Mammary epithelial cell (primary cell): ENCODE measurements at places on chromosomes 1 and 21.
A peak's percentile ranks its signal among the peaks of the same experiment; 100 is the strongest.

- peak; percentile 57 for DNase-seq
Observed at GRCh38 chr1:89990976-89991831, 3.7 kb upstream of the ZNF326 start.

DNA sequence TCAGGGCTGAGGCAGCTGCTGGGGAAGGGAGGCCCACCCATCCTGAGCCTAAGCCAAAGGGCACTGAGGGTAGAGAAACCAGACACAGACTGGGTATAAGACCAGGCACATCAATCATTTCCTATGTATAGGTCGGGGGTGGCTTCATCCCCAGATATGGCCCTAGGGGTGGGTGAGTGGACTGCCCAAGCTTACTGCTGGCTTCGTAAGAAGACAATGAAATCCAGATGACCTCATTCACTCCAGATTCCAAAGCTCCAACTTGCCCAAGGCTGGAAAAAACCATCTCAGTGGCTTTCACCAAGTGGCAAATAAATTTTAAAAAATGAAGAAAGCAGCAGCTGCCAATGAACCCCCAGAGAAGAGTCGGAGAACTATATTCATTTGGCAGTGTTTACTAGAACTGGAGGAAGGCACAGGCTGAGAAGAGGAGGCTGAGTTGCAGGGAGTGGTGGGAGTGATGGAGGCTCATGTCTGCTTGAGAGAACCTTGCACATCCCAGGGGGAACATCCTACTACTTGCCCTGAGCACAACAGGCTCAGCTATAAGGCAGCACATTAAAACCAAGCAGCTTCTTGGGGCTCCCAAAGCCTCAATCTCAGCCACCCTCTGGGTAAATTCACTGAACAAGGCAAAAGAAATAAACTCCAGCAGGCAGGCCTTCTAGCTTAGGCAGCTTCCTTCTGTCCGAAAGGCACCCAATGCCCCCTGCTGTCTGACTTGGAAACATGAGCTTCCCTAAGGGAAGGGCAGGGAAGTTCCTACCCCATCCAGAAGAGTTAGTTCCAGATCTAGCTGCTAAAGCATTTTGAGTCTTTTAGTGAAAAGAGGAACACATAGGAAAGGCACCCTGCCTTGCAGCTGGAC is 14.1 kb downstream of the PEA15 start:
- peak; percentile 71 for DNase-seq

DNA sequence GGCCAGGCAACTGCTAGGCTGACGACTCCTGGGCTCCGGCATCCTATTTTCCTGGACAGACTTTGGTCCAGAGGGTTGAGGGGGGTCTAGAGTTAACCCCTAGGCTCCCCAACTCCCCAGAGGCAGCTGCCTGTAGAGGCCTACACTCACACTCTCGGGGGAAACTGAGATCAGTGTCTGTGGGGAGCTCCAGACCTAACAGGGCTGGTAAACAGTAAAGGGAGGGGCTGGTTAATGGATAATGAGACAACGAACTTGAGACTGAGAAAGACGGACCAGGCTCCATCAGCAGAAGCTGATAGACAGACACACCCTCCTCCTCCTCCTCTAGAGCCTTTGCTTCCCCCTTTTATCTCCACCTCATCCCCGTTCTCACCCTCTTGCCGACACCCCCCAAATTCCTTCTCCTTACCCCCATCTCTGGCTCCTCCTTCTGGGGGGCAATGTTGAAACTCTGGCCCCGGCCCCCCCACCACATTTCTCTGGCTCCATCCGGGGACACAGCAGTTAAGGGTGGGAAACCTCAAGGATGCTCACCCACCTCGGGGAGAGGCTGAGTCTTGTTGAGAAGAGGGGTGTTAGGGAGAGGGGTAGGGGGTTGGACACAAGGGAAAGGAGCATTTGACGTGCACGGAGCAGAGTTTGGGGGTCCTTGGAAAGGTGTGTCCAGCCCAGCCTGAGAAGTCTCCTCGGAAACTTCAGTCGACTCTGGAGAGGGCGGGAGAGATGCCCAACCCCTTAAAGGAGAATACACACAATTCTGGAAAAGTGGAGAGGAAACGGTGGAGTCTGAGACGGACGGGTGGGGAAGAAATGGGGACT is at the start of gene MTMR11:
MTMR11 (minus strand) TSS at position 710 of the 822 bp plus-strand sequence; CDS start at position 478, 232 bp downstream.
- peak; percentile 44 for DNase-seq

DNA sequence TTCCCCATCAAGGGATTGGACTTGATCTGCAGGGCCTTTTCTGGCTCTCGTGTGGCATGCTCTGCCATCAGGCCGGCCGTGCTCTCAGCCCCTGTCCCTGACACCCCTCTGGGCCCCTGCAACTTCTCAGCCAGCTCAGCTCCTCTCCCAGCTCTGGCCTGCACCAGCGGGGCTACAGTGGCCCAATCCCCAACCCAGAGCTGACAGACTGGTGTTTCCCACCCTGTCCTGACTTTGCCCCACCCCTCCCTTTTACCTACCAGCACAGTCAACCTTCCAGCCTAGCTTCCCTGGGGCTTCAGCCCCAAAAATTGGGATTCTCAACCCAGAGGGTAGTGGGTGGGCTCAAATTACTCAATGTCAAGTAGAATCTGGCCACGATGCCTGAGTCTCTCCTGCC is 149.3 kb downstream of the SYF2 start:
- no peak for DNase-seq

- DNase-seq: peak; percentile 83
Observed at GRCh38 chr21:30329203-30329875, 8.2 kb downstream of the KRTAP27-1 start.

- no peak for DNase-seq
Observed at GRCh38 chr1:3066250-3066711, 2.7 kb upstream of the PRDM16 start.

DNA sequence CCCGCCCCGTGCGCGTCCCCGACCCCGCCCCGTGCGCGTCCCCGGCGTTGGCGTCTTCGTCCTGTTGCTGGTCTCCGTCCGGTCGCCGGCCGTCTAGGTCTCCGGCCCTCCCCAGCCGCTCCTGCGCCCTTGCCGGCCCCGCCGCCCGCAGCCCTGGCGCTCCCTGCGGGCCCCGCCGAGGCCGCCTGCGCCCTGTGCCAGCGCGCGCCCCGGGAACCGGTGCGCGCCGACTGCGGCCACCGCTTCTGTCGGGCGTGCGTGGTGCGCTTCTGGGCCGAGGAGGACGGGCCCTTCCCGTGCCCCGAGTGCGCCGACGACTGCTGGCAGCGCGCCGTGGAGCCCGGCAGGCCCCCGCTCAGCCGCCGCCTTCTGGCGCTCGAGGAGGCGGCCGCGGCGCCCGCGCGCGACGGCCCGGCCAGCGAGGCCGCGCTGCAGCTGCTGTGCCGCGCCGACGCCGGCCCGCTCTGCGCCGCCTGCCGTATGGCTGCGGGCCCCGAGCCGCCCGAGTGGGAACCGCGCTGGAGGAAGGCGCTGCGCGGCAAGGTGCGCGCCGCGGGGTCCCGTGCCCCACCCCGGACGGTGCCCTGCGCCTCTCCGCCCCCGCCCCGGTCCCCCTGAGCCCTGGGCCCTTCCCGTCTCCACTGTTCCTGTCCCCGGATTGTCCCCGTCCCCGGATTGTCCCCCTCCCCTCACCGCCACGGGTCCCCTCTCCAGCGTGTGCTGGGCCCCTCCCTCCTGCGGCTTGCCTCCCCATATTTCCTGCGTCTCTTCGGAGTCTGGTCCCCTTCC is at the start of gene RNF187:
RNF187 (plus strand) TSS at position 47 of the 789 bp plus-strand sequence.
- no peak for DNase-seq

DNA sequence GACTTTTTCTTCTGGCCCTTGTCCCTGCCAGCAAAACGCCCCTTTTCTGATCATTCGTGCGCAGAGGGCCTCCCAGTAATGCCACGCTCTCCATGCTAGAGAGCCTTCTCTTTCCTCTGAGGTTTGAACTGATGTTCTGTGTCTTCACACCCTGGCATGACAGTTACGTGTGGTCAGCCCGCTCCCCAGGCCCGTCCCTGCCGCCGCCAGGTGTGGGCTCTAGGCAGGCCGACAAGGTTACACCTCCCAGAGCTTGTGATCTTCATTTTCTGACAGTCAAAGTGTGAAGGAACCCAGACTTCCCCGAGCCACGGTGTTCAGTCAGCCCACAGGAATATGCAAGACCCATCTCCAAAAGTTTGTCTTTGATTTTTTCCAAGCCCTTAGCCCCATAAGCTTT is 265.6 kb downstream of the TM2D1 start:
- no peak for DNase-seq

- no peak for DNase-seq
Observed at GRCh38 chr1:204157962-204158361, 6.1 kb upstream of the ETNK2 start.

- DNase-seq: no peak
Observed at GRCh38 chr1:21260405-21261125, 29.7 kb downstream of the ECE1 start.
